HFF-Myc (cell line): ENCODE measurements at places on chromosomes 2 and 18.

GRCh38 chr2:84841577-84841976 lies 39.3 kb downstream of the TRABD2A start:
- DNase-seq = no peak

GRCh38 chr18:58596265-58596681 lies 32.6 kb downstream of the ALPK2 start:
- no peak for DNase-seq

GRCh38 chr2:45105050-45105582 lies 95.9 kb upstream of the SIX2 start:
- DNase-seq = no peak

DNA sequence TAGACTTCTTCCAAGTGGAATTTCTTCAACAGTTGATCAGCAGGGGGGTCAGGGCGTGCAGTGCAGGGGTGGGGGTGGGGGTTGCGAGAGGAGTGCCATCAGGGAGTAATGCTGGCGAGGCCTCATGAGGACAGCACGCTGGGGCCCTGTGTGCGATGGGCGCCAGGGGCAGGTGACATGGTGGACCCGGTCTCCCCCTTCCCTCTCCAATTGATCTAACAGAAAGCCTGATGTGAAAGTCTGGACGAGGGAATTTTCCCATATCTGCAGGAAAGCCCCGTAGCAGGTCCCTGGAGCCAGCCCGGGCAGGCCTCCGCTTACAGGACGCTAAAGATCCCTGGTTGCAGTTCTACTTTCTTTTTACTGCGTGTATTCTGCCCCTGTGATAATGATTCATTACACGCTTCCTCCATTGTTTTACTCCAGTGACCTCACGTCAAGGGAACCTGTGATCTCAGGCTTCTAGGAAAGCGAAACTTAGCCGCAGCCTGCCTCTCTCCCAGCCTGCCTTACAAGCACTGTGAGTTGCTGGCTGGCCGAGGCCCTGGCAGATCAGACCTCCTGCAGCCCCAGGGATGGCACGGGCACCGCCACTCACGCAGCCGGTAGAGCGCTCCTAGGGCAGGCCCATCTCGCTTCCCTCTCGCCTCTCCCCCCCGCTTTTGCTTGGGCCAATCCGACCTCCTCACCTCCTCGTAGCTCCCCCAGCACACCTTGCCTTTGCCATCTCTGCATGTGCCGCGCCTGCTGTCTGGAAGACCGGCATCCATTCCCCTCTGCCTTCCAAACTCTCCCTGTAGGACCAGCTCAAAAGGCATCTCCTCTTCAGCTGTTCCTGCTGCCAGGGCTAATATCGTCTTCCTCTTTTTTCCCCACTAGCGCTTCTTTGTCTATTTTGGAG lies 19.2 kb downstream of the NEURL3 start:
- peak; percentile 22 for DNase-seq

- DNase-seq = no peak
These were observed 136.1 kb downstream of the SMAD7 start for GRCh38 chr18:48814490-48815178.

DNA sequence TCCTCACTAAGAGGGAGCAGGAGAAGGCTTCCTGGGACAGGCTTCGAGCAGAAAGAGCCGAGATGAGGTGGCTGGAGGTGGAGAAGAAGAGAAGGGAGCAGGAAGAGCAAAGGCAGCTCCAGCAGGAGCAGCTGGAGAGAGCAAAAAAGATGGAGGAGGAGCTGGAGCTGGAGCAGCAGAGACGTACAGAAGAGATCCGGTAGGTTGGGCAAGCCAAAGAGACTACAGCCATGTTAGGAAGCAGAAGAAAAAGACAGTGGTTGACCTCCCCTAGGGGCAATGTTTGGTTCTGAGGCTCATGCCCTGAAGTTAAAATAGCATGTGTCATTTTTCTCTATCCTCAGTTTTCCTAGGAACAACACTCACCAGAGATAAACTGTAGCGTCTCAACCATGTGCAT lies 45.1 kb downstream of the SUMO1 start:
- no peak for DNase-seq

DNA sequence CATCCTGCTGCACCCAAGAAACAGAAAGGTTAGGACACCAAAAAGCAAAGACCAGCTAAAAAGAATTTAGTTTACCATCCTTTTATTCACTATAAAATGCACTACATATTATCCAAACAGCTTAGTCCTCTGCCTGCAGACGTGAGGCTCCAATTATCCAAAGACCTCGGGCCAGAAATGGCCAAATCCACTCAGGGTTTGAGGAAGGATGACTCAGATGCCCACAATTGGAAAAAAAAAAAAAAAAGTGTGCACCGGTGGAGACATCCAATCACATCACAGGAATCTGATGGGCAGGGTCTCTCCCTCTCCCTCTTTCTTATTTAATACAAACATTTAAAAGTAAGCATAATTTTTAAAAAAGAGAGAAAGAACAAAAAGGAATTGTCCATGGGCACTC lies 65.7 kb downstream of the TRABD2A start:
- DNase-seq = no peak

DNA sequence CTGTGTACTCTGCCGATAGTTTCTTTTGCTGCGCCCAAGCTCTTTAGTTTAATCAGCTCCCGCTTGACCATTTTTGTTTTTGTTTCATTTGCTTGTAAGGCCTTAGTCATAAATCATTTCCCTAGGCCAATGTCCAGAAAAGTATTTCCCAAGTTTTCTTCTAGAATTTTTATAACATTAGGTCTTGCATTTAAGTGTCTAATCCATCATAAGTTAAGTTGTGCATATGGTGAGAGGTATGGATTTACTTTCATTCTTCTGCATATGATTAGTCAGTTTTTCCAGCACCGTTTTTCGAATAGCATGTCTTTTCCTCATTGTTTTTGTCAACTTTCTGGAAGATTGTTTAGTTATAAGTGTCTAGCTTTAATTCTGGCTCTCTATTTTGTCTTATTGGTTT lies 484.8 kb upstream of the CNTNAP5 start:
- DNase-seq = no peak

DNA sequence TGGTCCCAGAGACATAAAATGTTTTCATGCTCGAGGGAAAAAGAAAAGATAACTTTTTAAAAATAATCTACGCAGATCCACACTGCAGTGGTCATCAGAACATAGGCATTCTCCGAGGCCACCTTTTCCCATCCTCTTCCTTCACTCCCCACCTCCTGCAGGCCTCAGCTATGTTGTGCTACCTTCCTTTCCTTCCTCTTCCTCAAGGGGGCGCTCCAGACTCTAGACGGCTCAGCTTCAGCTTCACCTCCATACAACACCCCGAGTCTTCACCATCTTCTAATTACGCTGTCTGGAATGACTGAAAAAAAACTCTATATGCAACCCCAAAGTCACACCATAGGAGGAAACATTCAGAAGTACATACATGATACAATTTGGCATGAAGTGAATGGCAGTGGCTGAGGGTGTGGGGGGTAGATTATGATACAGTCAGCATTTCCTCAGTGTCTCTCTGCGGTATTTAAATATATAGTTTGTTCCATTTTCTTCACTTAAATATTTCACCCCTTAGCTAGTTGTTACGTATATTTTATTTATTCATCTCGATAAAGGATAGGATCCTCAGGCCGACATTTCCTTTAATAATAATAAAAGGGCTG lies 583.6 kb downstream of the IRS1 start:
- peak; percentile 19 for DNase-seq

GRCh38 chr18:23967321-23968089 lies 47.0 kb upstream of the TTC39C start:
- no peak for DNase-seq

GRCh38 chr18:69944436-69944835 lies 3.2 kb downstream of the CD226 start:
- no peak for DNase-seq

DNA sequence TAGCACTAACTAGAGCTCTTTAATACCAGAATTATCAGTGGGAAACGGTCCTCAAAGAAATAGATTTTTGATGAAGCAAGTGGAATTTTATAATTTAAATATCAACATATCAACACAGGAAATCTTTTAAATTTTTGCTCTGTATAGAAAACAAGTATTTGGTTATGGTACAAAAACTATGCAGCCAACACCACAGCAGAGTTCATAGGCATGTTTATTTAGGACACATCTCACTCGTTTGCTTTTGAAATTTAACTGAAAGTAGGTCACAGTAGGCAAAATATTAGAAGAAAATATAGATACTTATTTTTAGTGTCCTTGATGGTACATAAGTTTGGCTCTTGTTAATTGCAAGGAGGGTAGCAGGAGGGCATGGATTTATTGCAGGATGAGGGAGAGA lies 34.3 kb upstream of the TANC1 start:
- no peak for DNase-seq

DNA sequence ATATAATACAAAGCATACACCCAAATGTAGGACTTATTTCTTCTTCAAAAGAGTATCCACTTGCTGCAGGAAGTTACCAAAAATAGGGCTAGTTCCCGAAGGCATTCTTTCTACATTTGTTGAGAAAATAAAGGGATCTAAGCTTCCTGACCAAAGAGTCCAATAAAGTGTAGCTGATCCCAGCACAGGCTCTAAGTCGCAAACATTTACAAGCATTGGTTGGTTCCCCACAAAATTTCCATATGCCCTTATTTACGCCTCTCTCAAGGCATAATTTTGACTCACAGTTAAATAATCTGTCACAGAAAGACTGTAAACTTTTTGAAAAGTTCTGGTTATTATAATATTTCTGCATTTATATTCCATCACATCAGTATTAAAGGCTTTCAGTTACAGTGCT lies 1520.1 kb upstream of the ZEB2 start:
- no peak for DNase-seq

DNA sequence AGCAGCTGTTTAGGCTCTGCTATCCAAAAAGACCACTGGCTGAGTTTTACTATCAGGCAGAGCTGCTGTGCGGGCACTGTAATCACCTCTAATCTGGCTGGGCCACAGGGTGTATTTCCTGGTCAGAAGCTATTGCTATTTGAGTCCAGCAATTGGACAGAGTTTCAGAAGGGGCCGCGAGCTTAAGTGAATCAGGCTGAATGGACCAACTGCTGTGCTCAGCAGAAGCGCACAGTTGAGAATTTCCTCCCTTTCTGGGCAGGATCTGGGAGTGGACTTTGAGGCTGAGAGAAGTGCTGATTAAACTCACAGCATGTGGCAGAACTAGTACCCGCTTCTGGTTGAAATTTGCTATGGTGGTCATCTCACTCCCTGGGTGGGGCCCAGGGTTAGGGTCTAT lies 251.8 kb downstream of the INSIG2 start:
- DNase-seq = no peak

DNA sequence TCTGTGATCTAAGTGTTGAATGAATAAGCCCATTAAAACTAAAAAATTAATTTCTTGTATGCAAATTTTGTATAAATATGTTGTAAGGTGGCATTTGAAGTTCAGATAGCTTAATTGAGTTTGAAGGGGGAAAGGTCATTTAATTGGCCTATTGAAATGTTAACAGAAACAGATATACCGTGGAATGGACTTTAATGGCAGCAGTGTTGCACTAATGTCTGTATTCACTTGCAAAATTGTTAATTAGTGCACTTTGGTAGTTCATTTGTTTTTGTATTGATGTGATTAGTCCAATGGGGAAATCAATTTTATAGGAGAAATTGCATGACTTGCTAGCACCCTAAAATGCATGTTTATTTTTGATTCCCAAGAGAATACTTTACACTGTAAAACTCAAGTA lies 41.8 kb upstream of the OTX1 start:
- DNase-seq = no peak

GRCh38 chr2:20985062-20985461 lies 58.8 kb downstream of the APOB start:
- no peak for DNase-seq

DNA sequence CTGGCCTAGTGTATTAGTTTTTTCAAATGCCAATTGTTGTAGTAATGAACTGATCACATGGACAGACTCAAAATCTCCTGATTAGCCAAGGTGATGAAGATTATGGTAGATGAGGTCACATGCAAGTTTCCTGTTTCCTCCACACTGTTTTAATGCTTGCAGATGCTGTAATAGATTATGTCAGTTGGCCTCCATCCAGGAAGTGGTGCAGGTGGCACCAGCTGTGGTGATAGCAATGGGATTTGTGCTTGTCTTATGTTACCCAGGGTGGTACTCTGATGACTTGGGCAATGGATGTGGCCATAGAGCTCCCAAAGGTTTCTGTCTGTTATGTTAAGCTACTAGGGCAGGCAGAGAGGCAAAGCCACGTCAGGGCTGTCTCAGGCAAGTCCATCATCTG lies 332.9 kb upstream of the DDX18 start:
- DNase-seq = no peak
